ENCODE measurements at places on chromosomes 5 and 9.

DNA sequence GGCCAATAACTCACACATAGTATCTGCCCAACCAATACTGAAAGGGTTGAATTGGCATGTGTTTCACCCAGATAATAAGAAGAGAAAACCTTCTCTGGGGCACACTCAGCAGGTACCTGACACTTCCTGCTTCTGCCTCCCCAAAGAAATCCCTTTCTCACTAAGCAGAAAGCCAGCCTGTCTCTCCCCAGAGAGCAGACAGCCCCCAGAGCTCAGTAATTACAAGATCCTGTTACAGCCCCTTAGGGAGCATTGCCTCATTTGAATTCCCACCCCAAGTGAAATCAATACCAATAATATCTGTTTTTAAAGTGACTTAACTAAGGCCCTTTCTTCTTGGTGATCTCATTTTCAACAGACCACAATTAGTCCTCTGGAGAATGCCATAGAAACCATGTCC, 38.5 kb upstream of the FOXI1 start:
- no peak for DNase-seq

DNA sequence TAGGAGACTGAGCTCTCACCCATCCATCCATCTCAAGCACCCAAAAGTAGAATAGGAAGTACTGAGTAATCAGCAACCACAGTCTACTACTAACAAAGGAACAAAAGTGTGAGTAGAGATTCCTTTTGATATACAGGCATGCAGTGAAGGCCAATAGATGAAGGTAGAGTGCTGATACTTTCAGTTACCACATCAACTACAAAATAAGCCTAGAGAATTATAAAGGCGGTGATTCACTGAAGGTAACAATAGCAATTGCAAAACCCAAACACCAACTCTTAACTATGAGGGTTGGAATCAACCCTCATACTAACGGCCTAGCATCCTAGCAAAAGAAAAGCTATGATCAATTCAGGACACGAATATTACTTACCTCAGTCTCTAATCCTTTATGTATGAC, 992.6 kb downstream of the DNAH5 start:
- DNase-seq = no peak

DNA sequence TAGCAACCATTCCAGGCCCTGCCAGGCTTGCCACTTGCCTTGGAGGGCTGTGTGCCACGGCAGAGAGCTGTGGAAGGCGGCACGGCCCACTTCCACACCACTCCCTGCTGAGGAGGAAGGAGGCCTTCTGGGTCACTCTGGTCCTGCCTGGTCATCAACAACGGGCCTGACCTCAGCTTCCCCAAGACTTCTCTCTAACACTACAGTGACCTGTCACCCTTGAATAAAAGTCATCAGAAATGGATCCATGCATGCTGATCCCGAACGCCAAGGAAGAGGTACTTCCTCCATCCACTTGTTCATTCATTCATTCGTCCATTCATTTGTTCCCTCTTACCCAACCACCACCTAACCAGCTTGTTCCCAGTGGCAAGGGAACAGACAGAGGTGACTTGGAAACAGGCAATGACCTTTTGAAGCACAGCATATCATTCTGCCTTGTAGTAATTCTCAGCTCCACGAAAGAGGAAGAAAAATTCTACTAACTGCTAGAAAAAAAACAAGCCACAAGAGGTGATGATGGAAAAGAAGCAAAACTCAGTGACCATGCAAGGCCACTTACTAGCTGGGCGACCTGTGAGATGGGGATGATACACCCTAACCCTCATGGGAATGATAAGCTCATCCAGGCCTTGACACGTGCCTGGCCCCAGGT, 58.6 kb downstream of the STK10 start:
- no peak for DNase-seq

- no peak for DNase-seq
Observed at GRCh38 chr5:113293068-113293974, 141.5 kb downstream of the TSSK1B start.

- DNase-seq = no peak
Observed at GRCh38 chr5:157917899-157918809, 59.2 kb upstream of the CLINT1 start.

DNA sequence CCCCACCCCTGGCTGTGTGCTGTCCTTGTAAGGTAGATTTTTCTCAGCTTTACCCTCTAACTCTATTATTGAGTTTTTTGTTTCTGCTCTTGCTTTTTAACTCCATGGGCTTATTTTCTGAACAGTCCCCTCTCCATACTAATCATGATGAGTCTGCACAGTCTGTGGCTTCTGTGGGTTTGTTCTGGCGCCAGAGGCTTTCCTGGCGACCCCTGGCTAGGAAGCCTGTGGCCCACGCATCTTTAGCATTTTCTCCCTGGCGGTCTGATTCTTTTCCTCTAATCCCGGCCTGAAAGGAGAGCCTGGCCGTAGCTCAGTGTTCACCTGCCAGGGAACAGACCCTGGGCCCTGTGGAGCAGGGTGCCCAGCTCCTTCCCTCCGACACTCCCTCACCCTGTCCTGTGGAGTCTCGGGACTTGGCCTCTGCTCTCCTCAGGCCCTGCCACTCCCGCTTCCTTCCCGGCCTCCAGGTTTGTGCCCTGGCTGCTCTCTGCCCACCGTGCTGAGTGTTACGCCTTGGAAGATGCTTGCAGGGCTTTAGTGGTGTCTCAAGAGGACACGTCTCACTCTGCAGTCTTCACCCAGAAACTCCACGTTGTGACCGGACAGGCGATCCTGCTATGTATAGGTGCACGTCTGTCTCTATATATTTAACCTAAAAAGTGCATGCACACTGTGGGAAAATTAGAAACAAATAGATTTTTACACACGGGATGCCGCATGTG, 31.7 kb upstream of the LRRC14B start:
- no peak for DNase-seq

DNA sequence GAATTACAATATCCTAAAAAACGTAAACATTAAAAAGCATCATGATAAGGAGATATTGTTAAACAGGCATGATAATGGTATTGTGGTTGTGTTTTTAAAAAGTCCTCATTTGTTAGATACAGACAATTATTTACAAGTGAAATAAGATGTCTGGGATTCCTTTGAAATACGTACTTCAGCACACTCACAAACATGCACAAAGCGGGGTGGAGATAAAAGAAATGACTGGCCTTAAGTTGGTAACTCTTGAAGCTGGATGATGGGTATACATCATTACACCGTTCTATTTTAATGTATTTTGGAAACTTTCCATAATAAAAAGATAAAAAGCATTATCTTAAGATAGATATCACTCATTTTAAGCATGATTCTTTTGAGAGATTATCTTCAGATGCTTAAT, 1.0 kb downstream of the FAM200C start:
- DNase-seq = no peak

GRCh38 chr5:10513501-10514442, 50.1 kb upstream of the ANKRD33B start:
- no peak for DNase-seq

DNA sequence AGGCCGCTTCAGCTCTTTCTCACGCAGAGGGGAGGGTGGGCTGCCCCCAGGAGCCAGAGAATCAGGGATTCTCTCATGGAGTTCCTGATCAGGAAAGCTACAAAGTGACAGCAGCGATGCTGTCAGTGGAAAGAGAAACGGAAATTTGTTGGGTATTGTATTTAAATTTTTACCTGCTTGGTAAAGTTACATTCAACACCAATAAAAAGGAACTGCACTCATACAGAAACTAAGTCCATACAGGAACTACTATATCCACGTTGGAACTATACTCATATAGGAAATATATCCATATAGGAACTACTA, 325.5 kb upstream of the IRX4 start:
- DNase-seq = no peak

- no peak for DNase-seq
Observed at GRCh38 chr5:179239256-179240135, 105.8 kb downstream of the ADAMTS2 start.

GRCh38 chr9:107870221-107870620, 380.7 kb upstream of the KLF4 start:
- DNase-seq = no peak

DNA sequence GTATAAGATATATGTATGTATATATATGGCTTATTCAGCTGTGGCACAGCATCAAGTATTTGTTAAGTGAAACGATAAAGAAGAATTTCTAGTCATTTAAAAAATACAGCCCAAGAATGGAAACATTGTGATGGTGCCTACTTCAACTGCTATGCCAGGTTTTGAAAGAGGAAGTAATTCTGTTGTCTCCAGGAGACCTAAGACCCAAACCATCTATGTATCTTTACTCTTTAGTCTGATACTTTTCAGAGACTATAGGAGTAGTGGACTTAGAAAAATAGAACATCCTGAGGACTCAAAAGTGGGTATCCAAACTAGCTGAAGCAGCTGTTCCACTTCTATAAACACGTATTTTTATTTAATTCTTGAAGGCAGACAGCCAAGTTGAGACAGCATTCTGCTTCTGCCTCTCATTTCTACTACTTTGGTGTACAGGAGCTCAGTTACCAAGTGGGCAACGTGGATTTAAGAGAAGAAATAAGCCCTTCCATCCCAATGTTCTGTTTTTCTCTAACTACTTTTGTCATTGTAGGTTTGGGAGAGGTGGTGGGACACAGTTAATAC, 110.7 kb downstream of the RPS23 start:
- DNase-seq = no peak

GRCh38 chr5:45279109-45279508, 417.1 kb downstream of the HCN1 start:
- DNase-seq = no peak

GRCh38 chr9:134883040-134883782, 2.6 kb downstream of the FCN2 start:
- no peak for DNase-seq

- no peak for DNase-seq
Observed at GRCh38 chr9:81574405-81574804, 114.9 kb downstream of the TLE1 start.

DNA sequence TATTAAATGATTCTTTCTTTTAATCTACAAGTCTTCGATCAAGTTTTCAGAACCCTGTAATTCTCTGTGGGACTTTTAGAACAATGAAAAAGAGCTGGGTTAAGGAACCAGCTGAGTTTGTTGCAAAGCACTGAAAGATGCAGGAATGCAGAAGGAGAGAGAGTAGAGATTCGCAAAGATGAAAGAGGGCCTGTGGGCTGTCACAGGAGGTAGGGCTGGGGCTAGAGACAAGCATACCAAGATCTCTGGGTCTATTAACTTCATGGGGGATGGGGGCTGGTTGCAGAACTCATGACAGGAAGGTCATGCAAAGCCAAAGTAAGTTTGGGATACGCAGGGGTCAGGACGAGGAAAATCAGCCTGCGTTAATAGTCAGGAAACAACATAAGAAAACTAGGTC, 81.8 kb downstream of the LURAP1L start:
- DNase-seq = no peak

DNA sequence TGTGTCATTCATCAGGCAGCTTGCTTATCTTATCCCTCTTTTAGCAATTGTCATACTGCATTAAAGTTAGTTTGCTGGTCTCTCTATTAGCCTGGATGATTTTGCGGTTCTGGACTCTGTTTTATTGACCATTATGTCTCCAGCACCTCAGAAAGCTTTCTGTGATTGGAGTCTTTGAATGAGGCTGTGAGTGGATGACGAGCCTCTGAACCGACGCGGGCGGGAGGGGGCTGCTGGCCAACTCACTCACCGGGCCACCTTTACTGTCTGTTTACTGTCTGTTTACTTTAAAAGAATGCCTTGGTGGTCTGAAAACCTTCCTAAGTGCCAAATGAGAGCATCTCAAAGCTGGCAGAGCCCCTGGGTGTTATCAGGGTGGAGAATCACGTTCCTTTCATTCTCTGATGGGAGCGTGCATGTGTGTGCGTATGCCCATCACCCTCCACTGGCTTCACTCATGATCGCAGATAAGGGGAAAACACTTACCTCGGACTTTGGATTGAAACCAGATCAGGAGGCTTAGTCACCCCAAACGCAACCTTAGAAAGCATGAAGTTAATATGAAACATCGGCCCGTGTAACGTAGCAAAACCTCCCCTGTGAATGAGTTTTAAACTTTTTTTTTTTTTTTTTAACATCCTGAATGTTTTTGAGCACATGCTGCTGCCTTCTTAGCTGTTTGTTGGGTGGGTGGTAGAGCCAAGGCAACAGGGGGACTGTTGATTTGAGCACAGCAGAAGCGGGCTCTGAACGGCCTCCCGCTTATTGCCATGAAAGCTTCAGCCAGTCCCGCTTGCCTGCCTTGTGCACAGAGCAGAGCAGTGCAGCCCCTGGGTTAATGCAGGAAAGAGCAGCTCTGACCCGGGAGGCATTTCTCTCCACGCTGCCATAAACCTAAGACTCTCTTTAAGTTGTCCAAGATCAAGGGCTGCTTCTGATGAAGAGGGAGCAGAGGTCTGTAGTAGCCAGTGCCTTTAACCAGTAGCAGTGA, 173.6 kb downstream of the GADD45G start:
- no peak for DNase-seq

GRCh38 chr5:157372472-157372822, 87.6 kb upstream of the NIPAL4 start:
- DNase-seq = no peak

DNA sequence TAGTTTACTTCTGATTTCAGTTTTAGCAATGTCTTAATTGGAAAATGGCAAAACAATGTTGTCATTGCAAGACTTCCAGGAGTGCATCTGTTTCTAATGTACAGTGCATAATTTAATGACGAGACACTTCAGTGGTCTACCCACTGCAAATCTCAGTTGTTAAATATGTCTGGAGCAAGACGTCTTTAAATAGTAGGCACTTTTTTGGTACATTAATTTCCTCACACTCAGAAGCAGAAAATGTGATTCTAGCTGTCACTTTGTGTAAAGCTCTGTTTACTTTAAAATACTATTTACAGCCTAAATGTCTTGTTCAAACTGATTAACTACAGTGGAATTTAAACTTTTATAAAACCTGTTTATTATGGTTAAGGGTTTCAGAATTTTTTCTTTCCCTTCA, 815.5 kb downstream of the TLE1 start:
- DNase-seq = no peak

DNA sequence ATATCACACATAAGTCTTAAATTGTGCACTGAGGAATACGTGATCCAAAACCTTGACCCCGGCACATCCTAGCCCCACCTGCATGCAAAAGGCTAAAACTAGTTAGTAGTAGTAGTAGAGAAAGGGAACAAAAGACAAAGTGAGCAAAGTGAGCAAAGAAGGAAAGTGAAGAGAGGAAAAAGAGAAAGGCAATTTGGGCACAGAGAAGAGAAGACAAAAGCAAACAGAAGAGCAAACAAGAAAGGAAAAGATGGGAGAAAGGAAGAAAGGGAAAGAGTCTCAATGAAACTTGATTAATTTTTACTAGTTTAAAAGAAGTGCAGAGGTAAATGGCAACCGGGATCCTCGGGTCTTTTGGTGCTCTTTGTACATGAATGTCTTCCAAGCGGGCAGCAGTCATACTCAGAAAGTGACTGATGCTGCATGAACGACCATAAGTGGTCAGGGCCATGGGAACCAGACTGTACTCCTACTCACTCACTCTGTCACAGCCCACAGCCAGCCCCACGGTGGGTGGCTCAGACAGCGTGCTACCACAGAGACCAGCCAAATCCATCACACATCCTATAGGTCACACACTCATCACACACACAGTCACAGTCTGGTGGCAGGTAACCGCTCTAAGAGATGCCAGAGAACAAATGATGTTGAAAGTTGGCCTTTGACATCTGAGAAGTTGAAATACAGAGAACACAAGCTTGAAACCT, 203.9 kb downstream of the FBN2 start:
- DNase-seq = no peak

GRCh38 chr9:16138561-16139491, 586.0 kb downstream of the CCDC171 start:
- no peak for DNase-seq
